ENCODE measurements at places on chromosomes 6 and 20.
A peak's percentile ranks its signal among the peaks of the same experiment; 100 is the strongest.

DNA sequence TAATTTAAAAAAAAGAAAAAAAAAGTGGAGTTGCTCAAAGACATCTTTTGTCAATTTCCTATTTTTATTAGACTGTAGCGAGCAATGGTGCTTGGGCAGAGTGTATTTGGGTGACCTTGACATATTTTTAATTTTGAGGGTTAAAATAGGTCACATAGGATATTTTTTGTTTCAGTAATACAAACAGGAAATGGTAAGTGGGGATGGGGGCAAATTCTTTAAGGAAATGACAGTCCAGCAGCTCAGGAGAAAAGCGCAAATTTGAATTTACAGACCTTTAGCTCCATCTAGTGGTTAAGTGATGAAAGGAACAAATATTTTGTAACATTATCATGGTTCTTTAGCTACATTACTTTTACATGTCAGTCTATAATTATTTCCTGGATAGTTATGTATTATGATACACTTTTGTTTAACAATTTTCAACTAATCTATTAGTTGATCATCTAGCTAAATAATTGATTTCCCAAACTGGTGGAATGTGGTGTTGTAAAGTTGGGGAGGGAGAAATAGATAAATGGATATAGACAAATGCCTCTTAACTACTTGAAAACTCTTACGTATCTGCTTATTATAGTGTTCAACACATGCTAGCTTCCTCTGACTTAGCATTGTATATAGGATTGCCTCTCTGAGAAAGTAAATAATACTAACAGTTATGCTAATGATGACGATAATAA is 10.0 kb downstream of the CITED2 start:
- DNase-seq: no peak

GRCh38 chr6:142155895-142156757 is 9.1 kb downstream of the VTA1 start:
- no peak for DNase-seq

GRCh38 chr6:156654919-156655918 is 122.0 kb upstream of the ARID1B start:
- no peak for DNase-seq

- no peak for DNase-seq
Observed at GRCh38 chr6:23981923-23982322, 144.1 kb upstream of the NRSN1 start.

GRCh38 chr20:46544576-46544975 is 5.9 kb downstream of the OCSTAMP start:
- no peak for DNase-seq

GRCh38 chr6:51768087-51768486 is 319.3 kb downstream of the PKHD1 start:
- DNase-seq: no peak

DNA sequence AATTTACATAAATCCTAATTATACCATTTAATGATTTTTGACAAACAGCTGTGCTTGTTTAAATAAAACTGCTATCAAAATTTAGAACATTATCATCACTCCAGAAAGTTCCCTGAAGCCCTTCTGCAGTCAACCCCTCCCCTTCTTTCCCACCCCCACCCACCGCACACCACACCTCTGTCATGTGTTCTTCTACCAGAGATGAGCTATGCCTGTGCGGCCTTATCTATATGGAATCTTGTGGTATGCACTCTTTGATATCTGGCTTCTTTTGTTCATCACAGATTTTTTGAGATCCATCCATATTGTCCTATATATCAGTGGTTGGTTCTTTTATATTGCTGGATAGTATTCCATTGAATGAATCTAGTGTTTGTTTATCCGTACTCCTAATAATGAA is 7.2 kb downstream of the MYLIP start:
- DNase-seq: peak; percentile 37

GRCh38 chr20:9723501-9724202 is 115.2 kb downstream of the PAK5 start:
- no peak for DNase-seq

DNA sequence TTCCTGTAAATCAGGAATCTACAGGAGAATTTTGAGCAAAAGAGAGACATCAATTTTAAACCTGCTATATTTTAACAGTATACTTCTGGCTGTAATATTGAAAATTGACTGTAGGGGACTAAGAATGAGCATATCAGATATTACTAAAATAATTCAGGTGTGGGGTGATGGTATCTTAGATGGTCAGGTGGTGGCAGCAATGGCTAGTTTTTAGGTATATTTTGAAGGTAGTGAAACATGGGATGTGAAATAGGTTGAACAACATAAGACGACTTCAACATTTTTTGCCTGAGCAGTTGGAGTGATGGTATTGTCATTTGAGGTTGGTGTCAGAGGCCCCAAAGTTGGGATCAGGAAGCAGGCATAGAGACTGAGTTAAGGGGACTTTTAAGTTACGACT is 32.1 kb downstream of the FAM83B start:
- DNase-seq: no peak

DNA sequence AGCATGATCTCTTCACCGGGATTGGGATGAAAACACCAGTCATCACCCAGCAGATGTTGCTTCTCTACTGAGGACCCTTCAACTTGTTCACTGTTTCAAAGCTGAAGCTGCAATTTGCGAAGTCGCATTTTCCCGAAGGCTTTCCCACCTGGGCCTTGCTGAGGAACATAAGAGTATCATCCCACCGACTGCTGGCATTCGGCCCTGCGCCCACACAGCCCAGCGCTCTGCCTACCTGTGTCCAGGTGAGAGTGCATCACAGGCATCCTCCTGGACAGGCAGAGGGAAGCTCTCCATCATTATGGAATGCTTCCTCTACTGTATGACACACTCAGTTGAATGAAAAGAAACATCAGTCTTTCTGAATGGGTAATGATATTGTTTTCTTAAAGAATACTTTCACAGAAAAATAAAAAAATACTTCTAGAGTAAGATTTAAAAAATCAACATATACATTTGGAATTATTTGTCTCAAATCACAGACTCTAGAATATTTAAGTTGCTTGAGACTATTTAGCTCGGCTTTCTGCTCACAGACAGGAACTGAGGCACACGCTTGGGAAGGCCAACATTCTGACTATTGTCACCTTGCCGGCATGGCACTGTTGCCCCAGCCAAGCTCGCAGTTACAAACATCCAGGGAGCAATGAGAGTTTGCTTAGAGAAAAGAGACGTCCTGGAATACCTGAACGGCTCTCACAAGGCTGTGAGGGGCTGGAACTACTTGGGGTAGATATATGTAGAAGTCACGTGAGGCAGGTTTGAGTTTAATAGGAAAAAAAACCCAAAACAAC is 48.7 kb downstream of the FOXC1 start:
- DNase-seq: no peak

GRCh38 chr20:35886537-35886936 is 67.8 kb downstream of the SCAND1 start:
- no peak for DNase-seq

- no peak for DNase-seq
Observed at GRCh38 chr20:11890331-11891076, 27.2 kb upstream of the BTBD3 start.

DNA sequence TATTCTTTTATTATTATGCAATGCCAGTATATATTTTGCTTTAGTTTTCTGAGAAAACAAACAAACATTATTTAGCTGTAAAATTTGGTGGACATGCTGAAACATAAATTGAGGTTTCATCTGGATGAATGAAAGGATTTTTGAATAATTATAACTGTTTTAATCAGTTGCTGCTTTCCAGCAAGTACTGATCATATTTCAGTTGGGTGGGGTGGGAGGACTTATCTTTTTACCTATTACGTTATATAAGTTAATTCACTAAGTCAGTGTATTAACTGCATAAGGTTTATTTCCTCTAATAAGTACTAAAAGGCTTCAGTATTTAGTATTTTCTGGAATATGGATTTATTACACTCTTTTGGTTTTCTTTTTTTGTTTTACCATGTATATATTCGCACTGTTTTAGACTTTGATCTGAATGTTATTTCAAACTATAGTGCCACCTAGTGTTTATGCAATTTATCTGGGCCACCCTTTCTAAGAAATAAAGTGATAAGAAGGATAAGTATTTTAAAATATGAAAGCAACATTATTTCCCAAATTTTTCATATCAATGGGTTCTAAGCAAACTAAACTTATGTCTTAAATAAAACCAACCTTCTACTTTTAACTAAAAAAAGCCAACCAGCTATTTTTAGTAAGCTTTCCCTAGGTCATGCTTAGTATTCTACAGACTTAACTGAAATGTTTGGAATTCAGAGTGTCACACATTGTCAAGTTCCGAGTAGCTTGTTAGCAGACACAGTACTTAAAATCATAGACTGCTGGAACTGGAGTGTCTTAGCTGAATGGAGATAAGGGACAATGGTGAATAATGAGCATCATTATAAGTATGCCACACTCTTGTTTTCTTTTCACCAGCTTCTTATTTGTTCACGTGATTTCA is 105.4 kb upstream of the MCHR2 start:
- DNase-seq: no peak

DNA sequence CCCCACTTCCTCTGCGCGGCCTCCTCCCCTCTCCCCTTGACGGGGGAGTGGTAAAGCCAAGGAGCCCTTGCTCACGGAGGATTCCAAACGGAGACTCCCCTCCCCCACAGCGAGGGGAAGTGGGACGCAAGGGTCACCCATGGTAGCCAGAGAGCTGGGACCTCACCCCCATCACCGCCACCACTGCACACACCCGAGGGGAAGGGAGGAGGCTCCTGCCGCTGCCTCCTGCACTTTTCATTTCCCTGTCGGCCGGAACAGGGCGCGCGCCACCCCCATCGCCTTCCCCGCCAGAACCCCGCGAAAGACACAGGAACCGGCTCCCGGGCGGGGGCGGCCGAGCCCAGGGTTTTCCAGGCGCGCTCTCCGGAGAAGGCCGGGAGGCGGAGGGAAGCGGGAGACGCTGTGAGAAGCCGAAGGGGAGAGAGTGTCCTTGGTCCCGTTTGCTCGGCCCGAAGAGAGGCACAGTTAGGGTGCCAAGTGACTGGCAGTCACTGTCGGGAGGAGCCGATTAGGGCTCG is 789 bp downstream of the CCND3 start:
- peak; percentile 63 for DNase-seq
